CD4-positive, alpha-beta T cell treated with Interferon gamma for 1 hour (primary cell): ENCODE measurements at places on chromosomes 16 and 17.

DNA sequence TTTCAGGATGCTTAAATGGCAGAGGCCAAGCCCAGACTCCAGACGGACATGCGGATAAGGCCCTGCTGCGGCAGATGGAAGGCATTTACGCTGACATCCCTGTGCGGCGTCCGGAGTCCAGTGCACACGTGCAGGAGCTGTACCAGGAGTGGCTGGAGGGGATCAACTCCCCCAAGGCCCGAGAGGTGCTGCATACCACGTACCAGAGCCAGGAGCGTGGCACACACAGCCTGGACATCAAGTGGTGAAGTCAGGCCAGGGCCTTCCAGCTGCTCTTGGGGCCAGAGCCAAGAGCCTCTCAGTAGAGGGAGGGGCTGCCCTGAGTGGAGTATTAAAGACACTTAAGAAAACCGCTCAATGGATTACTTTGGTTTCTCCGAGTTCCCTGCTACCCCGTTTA lies 29.4 kb downstream of the NARF start:
- no peak for DNase-seq

DNA sequence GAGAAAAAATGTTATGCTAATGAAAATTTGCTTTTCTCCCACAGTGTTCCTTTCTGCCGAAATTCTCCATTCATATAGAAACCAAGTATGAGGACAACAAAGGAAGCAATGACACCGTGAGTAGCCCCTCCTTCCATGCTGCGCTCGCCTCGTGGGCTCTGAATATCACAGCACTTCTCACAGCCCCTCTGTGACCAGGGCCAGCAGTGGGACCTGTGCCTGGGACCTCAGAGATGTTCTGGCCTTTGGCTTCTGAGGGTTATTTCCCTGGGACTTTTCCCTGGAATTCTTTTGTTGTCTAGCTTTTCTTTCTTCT lies 139.6 kb upstream of the NOL11 start:
- DNase-seq, result no peak

DNA sequence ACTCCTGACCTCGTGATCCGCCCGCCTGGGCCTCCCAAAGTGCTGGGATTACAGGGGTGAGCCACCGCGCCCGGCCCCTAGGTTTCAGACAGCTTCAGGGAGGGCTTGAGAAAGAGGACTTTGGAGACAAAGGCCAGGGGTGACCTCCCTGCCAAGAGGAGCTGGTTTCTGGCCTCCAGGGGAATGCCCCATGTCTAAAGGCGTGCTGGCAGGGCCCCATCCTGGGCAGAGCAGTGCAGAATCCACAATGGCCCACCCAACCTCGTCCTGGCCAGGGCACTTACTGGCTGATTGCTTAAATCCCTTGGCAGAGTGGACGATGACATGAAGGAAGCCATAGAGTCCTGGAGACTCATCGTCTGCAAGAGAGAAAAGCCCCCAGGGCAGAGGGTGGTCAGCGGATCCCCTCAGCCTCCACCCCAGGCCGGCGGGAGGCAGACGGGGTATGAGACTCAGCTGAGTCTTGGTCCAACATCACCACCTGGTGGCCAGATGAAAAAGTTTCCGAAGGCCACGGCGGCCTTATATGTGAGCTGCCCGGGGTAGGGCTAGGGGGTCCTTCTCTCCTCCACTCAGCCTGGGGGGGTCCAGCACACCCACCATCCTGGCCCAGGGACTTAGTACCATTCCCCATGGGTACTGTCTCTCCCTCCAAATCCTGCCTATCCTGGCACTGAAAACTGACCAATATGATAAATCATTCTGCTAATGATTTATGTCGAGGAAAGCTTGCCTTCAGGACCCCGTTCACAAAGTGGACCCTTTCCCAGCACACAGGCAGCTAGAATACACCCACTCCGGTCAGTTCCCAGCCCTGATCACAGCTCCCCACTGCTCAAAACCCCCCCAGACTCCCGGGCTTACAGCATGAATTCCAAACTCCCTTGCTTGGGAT lies 59.1 kb downstream of the TIMM22 start:
- peak; percentile 23 for DNase-seq

- DNase-seq, result no peak
Measured at GRCh38 chr16:81668243-81669097, 110.6 kb upstream of the PLCG2 start.

DNA sequence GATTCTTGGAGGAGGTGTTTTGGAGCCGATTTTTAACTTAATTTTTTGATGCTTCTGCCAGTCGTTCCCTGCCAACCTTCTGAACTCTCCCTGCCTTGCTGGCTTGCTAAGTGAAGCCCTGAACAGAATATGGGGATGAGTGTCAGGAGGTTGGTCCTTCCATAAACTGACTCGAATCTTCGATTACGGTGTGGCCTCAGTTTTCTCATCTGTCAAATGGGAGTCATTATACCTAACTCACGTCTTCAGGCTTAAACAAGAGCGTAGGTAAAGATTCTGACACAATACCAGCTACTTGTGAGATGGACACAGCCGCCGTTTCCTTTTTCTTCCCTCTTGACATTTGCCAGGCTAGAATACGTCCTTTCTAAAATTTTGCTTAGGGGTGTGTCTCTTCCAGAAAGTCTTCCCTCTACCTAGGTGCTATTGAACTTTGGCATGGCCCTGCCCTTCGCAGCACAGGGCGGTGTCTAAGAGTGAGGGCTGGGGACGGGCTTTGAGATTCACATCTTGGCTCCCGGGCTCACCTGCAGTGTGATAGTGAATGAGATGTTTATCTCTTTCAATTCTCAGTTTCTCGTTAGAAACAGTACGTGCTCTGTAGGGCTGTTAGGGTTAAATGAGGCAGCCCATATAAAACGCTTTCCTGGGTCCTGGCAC lies 190.6 kb upstream of the SDK2 start:
- DNase-seq, result no peak

- DNase-seq, result no peak
Measured at GRCh38 chr16:87638736-87639135, 36.4 kb downstream of the JPH3 start.

GRCh38 chr17:32253117-32253611 lies 12.5 kb upstream of the RHBDL3 start:
- peak; percentile 64 for DNase-seq

DNA sequence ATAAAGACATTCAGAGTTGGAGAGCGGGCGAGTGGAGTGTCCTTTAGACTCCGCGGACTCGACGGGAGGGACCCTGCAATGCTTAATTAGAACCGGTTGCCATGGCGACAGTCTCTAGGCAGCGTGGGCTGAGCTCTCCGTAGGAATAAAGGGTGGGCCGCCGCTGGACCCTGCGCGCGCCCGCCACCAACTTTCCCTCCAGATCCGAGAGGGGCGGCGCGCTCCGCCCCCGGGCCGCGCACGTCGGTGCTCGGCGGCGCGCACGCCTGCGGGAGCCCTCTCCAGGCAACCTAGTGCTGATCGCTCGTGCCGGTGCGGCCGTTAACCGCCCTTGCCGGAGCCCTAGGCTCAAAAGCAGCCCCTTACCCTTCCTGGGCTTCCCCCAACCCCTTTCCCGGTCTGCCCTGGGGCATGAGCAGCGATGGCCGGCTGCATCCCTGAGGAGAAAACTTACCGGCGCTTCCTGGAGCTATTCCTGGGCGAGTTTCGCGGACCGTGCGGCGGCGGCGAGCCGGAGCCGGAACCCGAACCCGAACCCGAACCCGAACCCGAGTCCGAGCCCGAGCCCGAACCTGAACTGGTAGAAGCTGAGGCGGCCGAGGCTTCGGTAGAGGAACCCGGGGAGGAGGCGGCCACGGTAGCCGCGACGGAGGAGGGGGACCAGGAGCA lies at the start of gene PPM1E:
Gene PPM1E, plus strand, starts transcription at position 278 of the 669 bp plus-strand sequence.
- peak; percentile 26 for DNase-seq

DNA sequence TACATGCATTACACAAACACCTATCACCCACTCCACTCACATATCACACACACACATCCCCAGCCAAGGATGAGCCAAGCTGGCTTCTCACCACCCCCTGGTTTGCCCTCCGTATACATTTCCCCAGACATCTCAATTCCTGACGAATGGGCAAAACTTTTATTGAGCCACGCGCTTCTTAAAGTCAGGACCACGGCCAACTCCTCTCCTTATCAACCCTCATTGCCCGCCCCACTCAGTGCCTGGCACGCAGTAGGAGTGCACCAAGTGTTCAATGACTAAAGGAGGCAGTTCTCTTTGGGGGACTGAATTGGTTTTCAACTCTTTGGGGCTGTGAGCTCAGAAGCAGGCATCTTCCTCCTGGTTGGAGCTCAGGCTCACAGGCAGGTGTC lies 22.5 kb upstream of the C16orf78 start:
- no peak for DNase-seq

- no peak for DNase-seq
Measured at GRCh38 chr16:4370570-4371356, 885 bp upstream of the VASN start.

GRCh38 chr16:50666658-50667496 lies 14.2 kb downstream of the SNX20 start:
- DNase-seq, result no peak

- DNase-seq, result no peak
Measured at GRCh38 chr17:38579934-38580333, 25.8 kb downstream of the SRCIN1 start.

- no peak for DNase-seq
Measured at GRCh38 chr17:72863526-72864211, 228.8 kb downstream of the SLC39A11 start.
